ENCODE measurements at places on chromosomes 7 and 10.
A peak's percentile ranks its signal among the peaks of the same experiment; 100 is the strongest.

GRCh38 chr7:23396222-23397015 lies 73.9 kb downstream of the IGF2BP3 start:
- no peak for DNase-seq

GRCh38 chr10:120997756-120998155 lies 146.6 kb downstream of the WDR11 start:
- no peak for DNase-seq

DNA sequence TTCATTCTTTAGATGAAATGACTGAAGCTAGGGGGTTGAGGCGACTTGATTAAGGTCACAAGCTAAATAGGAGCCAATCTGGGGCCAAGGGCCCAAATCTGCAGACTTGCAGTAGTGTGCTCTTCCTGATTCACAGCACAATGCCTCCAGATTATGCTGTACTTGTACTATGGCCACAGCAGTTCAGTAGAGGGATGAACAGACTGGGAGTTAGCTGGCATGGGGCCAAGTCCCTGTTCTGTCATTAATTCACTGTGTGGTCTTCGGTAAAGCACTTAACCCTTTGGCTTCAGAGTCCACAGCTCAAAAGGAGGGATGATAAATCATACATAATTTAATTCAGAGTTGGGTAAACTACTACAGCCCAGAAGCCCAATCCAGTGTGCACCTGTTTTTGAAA lies 196.8 kb downstream of the XPNPEP1 start:
- no peak for DNase-seq

GRCh38 chr10:34031400-34031799 lies 696.9 kb upstream of the NRP1 start:
- DNase-seq: no peak

DNA sequence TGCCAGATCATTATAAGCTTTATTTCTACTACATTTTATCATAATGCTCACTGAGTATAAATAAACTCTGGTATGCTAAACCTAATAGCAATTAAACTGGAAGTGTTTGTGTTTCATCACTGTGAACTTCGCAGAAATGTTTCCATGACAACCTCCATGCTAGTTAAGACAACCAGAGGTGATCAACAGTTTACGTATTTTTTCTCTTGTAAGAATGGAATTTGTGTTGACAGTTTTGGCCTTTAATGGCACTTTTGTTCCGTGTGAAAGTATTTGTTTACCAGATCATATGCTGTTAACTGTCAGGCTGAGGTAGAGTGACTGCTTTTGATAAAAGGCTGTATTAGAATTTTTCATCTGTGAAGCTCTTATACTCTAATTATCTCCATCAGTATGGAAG lies 212.1 kb upstream of the PPP1R3A start:
- no peak for DNase-seq

DNA sequence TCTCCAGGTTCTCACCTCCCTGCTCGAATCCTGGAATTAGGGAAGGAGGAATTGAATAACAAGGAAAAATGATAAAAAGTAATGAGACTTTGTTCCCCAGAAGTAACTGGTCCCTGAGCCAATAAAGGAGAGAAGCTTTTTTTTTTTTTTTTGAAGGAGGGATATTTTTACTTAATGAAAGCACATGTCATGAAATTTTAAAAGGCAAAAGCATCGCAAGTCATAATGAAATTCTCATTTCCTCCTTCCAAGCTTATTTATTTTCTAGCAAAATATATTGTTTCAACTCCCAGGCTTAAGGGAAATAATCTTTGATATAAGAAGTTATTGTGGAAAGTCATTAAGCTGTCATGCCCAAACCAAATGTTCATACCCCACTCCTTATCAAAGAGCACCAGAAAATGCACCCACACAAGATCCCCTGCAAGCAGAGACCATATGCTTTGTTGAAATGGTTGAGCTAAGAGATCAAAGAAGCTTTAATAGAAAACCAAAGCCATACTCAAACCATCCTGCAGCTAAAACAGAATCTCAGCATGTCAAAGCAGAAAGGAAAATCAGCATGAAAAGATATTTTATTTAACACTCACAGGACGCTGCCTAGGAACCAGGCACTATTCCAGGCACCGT lies 16.7 kb upstream of the ABCC2 start:
- no peak for DNase-seq

- peak; percentile 44 for DNase-seq
These were observed 33.4 kb upstream of the PPP3CB start for GRCh38 chr10:73529089-73529832.

DNA sequence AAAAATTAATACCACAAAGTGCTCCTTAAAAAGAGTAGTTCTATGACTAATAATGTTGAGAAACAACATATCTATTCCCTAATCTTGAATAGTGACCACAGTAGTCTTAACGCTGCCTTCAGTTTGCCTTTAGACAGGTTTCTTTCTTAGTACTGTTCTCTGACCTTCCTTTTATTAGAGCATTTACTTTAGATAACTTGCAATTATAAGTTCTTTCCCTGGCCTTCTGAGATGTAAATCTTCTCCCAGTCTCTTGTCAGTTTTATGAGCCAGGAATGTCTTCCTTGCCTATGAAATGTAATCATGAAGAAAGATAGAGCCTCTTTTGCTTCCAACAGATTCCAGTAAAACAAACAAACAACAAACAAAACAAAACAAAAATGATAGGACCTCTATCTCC lies 1119.8 kb upstream of the LRRTM3 start:
- no peak for DNase-seq

GRCh38 chr10:120971671-120972070 lies 120.5 kb downstream of the WDR11 start:
- no peak for DNase-seq

Measured in PC-9 (cell line).